Glutamatergic neuron (in vitro differentiated cells): ENCODE measurements at places on chromosomes 5 and 9. TPM values are rescaled to one million over a fixed set of nuclear protein-coding genes. Genes with fewer than 3 reads are reported as not detected.

- DNase-seq: peak; percentile 57
Observed at GRCh38 chr9:70043689-70044489, at the start of gene MAMDC2. Gene MAMDC2 (plus strand): TSS chr9:70043848. CDS start chr9:70044198, 350 bp downstream.

- no peak for DNase-seq
Observed at GRCh38 chr5:90878549-90879196, 320.1 kb downstream of the ADGRV1 start.

DNA sequence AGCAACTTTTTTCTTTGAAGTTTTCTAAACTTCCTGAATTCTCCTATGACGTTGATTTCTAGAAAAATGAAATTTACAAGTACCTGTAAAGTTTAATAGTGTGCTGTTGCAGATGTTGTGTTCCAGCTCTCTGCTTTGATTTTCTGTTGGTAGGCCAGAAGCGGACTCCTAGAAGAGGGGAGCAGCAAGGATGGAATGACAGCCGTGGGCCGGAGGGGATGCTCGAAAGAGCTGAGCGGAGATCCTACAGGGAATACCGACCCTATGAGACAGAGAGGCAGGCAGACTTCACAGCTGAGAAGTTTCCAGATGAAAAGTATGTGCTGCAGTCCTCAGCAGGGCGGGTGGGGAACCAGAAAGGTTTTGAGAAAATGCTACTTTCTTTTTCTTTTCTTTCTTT is 8.3 kb downstream of the HABP4 start:
- DNase-seq: no peak

- no peak for DNase-seq
Observed at GRCh38 chr5:125484272-125484741, 737.9 kb upstream of the ZNF608 start.

- no peak for DNase-seq
Observed at GRCh38 chr9:108245901-108246300, 609.9 kb downstream of the ACTL7B start.

DNA sequence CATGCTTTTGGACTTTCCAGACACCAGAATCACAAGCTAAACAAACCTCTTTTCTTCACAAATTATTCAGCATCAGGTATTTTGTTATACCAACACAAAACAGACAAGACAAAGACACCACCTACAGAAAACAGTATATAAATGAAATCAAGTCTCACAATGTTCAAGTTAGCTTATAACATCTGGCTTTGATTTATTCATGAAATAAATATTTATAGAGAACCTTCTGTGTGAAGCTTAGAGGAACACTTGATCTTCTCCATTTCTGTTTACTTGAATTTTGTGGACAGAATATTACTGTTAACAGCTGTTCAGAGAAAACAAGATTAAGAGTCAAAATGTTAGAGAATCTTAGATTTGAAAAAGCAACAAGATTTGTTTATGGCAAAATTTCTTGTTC is 137.4 kb upstream of the PRR16 start:
- DNase-seq: no peak

DNA sequence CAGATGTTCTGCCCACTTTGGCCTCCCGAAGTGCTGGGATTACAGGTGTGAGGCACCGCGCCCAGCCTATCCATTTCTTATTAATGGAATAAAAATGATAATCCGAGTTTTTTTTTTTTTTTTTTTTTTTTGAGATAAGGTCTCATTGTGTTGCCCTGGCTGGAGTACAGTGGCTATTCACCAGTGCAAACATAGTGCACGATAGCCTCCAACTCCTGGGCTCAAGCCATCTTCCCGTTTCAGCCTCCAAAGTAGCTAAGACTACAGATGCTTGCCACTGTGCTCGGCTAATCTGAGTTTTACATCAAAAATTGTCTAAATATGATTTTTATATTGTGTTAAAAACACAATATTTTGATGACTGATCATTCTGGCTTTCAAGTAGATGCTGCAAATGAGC is 6.6 kb downstream of the GPR107 start:
- DNase-seq: no peak

DNA sequence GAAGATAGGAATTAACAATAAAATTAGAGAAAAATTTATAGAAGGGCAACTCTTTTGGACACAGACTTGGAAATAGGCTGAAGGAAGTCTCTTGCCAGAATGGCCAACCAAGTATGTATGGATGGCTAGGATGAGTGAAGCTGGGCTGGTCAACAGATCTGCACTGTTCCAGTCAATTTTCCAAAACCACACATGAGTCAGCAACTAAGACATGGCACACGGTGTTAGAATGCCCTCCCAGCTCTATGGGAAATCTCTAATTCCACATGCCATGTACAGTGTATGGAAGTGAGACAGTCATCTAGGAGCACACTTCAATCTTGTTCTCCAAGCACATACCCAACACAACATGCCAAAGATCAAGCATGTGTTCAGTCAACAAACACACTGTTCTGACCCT is 129.6 kb downstream of the GLIS3 start:
- no peak for DNase-seq

Gene GRM6
- total RNA-seq: not detected

Gene BNIP1
- total RNA-seq: 12.5 TPM

Gene SPINK6
- total RNA-seq: not detected
